ENCODE measurements at places on chromosomes 2 and 18.

DNA sequence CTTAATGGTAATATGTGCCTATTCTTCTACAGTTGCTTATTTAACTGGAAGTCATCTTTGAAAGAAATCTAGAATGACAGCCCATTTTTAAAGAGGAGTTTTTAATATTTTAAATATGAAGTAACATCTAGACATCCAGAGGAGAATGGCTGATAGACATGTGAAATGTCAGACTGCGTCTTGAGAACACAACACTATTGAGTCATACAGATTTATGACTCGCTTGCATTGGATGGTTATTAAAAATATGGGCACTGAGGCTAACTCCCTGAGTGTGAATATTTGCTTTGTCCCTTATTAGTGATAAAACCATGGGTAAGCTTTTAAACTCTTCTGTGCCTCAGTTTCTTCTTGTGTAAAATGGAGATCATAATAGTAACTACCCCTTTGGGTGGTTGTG, 22.9 kb downstream of the TDRD15 start:
- DNase-seq: no peak

- no peak for DNase-seq
Measured at GRCh38 chr2:219663116-219663762, 35.8 kb downstream of the SLC4A3 start.

- no peak for DNase-seq
Measured at GRCh38 chr18:9994701-9995235, 81.0 kb downstream of the VAPA start.

- DNase-seq: no peak
Measured at GRCh38 chr2:23745068-23745725, 181.7 kb downstream of the ATAD2B start.

- no peak for DNase-seq
Measured at GRCh38 chr2:216743781-216744180, 48.4 kb upstream of the IGFBP5 start.

DNA sequence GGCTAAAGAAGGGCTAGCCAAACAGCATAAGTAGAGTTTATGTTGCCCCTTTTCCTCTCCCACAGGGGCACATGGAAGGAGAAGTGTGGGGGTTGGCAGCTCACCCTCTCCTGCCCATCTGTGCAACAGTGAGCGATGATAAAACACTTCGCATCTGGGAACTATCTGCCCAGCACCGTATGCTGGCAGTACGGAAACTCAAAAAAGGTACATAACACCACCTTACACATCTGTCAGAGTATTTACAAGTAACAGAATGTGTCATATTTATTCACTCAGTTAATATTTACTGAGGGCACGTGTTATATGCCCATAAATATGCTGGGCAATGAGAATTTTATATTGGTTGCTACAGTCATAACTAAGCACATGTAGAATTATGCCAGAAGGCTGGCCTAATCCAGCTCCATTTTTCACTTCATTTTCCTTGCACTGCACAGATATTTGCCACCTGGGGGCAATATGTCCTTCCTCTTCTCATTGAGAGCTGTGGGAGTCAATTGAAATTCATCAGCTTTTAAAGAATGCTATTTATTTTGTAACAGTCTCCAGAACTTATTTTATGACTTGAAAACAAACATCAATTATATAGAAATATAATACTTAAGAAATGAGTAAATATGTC, 150.6 kb downstream of the RTN4 start:
- DNase-seq: no peak

DNA sequence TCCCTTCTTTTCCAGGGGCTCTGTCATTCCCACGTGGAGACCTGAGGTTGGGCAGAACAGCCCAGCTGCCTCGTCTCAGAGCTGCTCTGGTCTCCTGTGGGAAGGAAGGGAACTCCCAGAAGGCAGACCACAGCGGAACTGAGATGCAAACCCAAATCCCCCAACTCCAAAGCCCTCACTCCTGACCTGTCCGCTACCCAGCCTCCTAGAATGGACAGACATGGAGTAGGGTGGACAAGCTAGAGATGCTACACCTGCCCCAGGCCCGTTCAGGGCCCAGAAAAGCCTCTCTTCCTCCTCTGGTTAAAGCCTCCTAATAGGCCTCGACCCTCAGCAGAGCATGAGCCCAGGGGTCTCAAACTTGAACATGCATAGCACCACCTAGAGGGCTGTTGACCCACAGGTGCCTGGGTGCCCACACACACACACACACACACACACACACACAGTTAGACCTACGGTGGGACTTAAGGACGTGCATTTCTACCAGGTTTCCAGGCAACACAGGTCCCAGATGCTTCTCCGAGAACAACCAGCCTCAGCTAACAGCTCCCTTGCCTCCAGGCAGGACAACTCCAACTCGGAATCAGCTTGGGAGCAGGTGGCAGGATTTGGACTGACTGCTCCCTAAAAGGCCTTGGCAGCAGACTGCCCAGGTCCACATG, 93.5 kb downstream of the TNS1 start:
- DNase-seq: no peak

DNA sequence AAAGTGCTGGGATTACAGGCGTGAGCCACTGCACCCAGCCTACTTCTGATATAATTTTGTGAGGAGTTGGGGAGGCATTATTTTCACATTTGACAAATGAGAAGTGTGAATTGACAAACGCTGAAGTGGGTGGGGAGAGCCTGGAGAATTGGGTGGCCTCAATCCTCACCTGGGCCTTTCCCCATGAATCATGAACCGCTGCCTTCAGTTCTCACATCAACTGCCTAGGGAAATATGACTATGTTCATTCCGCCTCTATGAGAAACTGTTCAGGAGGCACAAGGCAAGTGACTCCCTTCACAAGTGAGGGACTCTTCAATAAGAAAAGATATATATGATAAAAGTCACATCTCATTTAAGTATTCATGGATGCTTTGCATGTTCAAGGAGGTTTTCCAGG, 96.6 kb upstream of the RND3 start:
- no peak for DNase-seq

DNA sequence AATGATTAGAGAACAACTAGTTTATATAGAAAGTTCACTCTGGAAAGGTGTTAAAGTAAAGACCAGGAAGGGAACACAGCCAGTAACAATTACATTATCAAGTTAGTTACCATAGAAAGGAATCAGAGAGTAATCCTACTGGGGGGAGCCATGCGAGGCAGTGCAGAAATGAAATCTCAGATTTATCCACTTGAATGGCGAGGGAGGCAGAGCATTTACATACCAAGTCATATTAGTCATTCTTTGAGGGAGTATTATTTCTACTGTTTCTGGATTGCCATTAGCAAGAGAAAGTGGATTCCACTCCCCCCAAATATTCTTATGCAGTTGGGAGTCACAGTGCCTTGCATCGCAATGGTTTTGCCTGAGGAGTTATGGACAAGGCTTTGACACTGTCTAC, 472.7 kb upstream of the TRIB2 start:
- no peak for DNase-seq

DNA sequence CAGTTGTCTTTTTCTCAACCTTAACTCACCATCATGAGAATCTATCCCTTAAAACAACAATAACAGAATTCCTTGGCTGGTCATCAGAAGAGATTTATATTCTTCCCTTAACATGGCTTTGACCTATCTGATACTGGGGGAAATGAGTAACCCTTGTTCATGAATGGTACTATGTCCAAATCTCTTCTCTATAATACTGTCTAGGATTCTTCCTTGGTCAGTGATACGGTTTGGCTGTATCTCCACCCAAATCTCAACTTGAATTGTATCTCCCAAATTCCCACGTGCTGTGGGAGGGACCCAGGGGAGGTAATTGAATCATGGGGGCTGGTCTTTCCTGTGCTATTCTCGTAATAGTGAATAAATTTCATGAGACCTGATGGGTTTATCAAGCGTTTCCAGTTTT, 282.0 kb upstream of the SIX2 start:
- no peak for DNase-seq

DNA sequence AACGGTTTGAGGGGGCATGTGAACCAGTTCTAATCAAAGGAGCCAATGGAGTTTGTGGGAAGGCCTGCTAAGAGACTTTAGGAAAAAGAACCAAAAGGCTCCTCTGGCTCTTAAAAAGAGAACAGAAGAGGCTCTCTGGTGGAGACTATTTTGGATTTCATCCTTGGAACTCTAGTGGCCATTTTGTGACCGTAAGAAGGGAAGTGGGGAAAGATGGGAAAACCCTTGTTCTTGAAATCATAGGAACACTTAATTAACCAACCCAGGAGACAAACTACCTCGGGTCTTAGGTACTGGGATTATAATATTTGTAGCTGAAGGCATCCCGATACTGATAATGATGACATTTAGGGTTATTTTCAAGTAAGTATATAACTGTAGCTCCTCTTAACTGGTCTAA, 125.3 kb upstream of the SP3 start:
- DNase-seq: no peak

GRCh38 chr2:231940795-231941194, 14.6 kb upstream of the NPPC start:
- no peak for DNase-seq

- DNase-seq: no peak
Measured at GRCh38 chr2:207408086-207408794, 121.5 kb upstream of the CREB1 start.

DNA sequence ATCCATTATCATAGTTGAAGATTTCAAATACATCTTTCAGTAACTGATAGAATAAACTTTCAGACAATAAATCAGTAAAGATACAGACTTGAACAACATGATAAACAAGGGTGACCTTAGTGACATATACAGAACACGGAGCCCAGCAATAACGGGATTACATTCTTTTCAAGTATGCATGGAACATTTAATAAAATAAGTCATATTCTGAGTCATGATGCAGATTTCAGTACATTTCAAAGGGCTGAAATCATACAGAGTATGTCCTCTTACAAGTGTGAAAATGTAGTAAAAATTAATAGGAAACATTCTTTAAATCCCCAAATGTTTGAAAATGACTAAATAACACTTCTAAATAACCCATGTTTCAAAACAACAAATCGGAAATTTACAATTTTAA, 17.2 kb upstream of the KLHL29 start:
- no peak for DNase-seq

DNA sequence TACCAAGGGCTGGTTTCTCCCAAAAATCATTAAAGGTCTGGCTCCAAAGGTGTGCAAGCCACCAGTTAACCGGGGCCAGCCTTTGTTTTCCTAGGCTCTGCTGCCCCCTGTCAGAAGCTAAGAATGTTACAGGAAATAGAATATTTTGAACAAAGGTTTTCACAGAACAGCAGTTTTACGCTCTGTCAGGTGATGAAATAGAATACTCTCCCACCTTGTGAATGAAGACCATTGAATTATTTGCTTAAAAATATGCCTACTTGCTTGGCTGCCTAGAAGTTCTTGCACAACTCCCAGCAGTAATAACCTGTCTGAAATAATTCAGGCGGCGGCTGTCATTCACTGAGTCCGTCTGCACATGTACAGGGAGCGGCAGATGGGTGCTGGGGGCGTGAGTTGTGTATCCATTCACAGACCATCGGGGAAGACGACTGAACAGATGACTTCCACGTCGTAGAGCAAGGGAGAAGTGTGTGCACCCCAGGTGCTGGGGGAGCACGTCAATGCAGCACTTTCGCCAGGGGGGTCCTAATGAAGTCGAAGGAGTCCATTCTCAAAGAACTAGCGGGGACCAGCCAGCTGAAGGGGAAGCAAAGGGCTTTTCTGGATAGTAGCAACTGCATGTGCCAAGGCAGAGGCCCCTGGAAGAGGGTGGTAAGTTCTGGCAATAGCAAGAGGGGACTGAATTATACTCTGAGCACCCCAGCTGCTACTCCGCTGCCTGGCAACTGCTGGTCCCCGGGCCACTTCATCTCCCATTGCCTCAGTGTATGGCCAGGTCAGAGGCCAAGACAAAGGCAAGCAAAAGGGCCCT, 56.1 kb downstream of the SF3B1 start:
- DNase-seq: peak; percentile 14

GRCh38 chr2:18566145-18566769, 5.8 kb upstream of the RDH14 start:
- DNase-seq: no peak

DNA sequence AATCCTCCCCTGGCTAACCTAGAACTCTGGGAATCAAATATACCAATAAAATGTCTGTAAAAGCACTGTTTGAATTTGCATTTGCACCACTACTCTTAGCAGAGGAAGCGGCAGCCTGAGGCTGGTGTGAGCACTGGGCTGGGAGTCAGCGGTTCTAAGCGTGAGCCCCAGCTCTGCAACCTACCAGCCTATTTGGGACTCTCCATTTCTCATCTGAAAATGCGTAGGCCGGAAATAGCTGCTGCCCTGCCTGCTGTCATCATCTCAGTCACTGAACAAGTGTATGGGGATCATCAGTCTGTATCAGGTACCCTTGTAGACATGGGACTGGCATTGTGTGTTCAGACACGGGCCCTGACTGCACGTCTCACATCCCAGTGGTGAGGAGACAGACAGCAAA, 194.3 kb downstream of the ANKRD30B start:
- DNase-seq: no peak

DNA sequence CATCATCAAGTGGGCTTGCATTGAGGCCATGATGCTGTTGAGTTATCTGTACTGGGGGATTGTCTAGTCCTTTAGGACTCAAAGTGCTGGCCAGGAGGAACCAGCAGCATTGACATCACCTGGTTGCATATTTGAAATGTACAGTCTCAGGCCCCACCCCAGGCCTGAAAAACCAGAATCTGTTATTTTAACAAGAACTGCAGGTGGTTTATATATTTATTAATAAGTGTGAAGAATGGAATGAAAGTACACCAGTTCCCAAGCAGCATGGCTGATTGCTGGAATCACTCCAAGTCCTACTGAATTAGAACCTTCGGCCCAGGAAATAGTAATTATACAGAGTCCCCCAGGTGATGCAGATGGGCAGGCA, 2.8 kb downstream of the IL1F10 start:
- no peak for DNase-seq

DNA sequence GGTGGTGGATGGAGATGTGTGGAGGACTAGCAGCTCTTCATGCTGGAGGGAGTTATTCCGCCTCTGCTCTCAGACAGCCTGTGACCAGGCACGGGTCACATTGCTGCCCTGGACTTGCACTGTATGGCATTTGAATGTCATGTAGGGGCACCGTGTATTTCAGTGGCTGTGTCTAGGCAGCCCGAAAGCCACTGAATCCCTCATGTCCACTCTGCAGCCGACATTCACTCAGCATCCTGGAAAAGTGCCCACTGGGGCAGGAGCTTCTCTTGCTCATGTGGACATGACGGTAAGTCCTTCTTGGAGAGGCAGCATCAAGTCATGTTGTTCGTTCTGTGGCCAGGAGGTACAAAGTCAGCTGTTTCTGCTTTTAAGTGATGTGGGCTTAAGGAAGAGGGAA, 127.9 kb downstream of the SH3RF3 start:
- no peak for DNase-seq

DNA sequence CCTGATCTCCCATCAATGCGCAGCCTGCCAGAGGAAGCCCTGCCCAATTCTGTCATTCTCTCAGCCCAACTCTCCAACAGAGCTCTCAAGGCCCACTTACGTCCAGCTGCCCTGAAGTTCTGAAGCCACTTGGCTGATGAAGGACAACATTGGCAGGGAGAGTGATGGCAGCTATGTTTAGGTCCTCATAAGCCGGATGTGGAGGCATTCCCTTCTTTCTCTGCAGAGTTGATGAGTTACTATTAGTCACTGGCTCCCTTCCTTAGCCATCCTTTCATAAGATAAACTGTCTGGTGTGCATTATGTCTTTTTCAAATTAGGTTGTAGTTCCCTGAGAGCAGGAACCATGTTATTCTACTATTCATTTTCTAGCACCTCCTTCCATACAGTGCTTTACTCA, 22.5 kb upstream of the TACR1 start:
- no peak for DNase-seq

GRCh38 chr2:60311524-60311923, 241.9 kb downstream of the BCL11A start:
- no peak for DNase-seq

GRCh38 chr2:174340400-174341292, 5.9 kb downstream of the SP9 start:
- no peak for DNase-seq
